ENCODE measurements at places on chromosomes 7 and 10.

DNA sequence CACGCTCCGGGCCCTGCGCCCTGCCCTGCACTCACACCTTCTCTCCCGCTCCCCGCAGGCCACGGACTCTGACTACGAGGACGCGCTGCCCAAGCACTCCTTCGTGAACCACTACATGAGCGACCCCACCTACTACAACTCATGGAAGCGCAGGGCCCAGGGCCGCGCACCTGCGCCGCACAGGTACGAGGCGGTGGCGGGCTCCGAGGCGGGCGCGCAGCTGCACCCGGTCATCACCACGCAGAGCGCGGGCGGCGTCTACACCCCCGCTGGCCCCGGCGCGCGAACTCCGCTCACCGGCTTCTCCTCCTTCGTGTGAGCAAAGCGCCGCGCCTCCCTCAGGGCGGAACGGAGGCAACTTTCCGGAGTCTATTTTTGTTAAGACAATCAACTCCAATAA is 417.0 kb upstream of the FOXK1 start:
- no peak for DNase-seq

- no peak for DNase-seq
Observed at GRCh38 chr7:85160223-85160622, 26.6 kb downstream of the SEMA3D start.

- no peak for DNase-seq
Observed at GRCh38 chr7:13179011-13179582, 491.7 kb downstream of the ARL4A start.

GRCh38 chr10:79179957-79180309 is 111.2 kb downstream of the ZMIZ1 start:
- no peak for DNase-seq

- DNase-seq = no peak
Observed at GRCh38 chr7:91064938-91065337, 199.3 kb upstream of the FZD1 start.

- peak; percentile 58 for DNase-seq
Observed at GRCh38 chr7:101792051-101792681, 25.3 kb upstream of the CUX1 start.

DNA sequence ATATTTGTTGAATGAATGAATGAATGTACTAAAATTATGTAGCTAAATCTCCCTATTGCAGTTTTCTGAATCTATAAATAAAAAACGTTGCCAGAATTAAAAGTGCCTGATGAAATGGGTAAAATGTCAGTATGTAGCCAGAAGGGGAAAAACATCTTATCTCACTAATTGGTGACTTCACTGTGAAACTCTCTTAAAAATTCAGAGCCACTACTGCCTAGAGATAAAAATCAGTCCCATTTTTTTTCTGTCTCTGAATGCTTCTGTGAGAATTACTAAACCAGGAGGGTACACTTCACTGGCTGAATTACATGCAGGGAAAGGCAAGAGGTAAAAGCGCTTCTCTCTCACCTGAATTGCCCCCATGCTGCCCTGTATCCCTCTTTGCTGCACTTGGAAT is 69.6 kb upstream of the HPS1 start:
- DNase-seq = no peak

DNA sequence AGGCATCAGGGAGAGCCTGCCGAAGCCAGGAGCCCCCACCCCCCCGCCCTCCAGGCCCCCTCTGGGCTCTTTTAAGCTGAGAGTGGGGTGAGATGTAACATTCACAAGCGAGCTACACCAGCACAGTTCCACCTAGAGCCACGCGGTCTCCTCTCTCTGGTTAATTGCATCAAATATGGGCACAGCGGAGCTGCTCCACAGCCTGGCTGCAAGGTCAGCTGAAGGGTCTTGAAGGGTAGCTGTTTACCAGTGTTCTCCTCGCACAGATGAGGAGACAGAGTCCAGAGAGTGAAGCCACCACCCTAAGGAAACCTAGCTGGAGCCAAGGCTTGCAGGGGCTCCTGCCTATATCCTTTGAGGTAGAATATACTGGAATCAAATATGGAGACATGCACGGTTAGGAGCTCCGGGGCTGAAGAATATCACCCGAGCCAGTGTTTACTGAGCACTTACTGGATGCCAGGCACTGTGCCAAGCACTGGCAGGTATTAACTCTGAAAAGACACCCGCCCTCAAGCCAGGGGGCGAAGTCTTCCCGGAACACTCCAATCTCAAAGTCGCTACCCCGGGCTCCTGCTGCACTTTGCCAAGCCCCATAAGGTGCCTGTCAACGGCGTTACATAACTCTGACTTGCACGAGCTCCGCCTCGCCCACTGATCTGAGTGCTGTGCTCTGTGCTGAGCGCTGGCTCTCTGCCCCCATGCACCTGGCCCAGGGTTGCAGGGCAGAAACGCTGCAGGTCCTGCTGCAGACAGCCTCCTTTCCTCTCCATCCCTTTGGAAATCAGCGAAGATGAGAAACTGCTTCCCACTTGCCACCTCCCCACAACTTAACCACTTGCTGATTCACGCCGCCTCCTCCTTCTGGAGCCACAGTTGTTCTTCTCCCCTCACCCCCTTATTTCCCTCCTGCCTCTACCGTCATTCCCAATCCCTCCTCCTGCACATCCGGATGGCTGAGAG is 5.4 kb downstream of the CHST15 start:
- DNase-seq = no peak

- DNase-seq = no peak
Observed at GRCh38 chr7:132240262-132240661, 336.0 kb downstream of the PLXNA4 start.

GRCh38 chr10:92839191-92840085 is 8.9 kb upstream of the EXOC6 start:
- peak; percentile 67 for DNase-seq

DNA sequence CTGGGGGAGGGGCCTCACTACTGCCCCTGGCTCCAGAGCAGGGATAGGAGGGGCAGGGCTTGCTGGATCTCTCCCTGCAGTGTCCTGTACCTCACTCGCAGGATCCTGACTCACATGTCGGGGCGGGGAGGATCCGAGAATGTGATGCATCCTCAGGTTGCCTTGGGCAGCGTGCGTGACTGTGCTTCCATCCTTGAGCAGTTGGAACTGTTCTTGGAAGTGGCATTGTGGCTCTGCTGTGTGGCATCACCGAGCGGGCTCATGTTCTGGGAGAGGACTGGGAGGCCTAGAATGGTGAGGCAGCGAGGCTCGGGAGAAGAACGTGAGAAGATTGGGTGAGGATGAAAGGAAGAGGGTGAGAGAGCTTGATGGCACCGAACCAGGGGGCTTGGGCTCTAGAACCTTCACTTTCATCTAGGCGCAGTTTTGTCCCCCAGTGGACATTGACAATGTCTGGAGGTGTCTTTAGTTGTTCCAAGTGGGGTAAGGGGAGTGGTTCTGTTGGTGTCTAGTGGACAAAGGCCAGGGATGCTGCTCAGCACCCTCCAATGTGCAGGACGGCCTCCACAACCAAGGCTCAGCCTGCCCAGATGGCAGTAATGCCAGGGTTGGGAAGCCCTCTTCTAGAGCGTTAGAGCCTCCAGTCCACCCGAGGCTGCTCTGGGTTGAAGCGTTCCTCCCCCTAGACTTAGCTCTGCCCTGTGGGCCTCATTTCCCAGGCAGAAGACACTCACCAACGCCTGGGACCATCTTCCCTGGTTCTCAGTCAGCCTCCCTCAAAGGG is 8.4 kb downstream of the RARRES2 start:
- no peak for DNase-seq

GRCh38 chr10:34727595-34728033 is 87.5 kb downstream of the PARD3 start:
- no peak for DNase-seq

- DNase-seq = no peak
Observed at GRCh38 chr7:26449175-26450165, 157.8 kb downstream of the SNX10 start.

GRCh38 chr7:122602800-122603199 is 96.1 kb downstream of the RNF133 start:
- no peak for DNase-seq

- DNase-seq = no peak
Observed at GRCh38 chr7:7673240-7673550, 32.6 kb downstream of the UMAD1 start.

DNA sequence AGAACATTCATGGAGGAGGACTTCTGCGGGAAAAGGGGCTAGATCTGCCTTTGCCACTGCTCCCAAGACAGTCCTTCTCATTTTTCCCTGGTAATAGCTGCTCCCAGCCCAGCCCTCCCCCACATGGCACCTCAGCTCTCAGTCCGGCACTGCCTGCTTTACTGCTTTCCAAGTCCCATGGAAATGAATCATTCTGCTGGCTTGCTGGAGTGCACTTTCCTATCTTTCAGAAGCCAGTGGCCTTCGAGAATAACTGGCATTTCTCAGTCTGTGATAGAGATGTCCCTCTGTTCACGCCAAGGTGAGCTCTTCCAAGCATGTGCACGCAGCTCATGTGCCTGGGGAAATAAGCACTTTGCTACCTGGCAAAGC is 61.4 kb downstream of the SYPL1 start:
- no peak for DNase-seq

GRCh38 chr10:112945811-112946210 is 4.2 kb upstream of the TCF7L2 start:
- no peak for DNase-seq

DNA sequence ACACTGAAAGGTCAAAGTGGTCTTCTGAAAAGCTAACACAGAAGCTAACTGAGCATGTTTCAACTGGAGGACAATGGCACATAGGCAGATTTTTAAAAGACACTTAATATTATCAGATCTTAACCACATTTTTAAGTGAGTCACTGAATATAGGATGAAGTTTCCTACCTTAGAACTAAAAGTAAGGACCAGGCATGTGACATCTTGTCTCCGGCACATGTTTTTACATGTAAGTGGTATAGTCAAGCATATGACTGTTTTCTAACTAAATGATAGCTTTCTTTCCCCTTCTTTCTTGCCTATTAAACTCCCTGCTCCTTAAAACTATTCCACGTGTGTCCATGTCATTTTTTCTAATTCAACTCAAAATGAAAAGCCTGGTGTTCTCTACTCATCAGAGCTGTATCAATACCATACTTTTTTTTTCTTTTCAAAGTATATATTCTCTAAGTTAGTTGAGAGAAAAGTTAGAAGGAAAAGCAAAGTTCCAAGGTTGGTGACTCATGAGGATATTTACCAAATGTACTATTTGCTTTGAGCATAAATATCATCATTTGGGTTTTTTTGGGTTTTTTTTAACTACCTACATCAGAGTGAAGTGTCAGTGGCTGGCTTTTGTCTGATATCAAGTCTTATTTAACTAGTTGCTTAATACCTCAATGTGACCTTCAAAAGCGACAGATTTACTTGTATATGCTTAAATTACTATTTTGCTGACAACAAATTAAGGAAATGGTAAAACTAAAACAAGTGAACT is 127.5 kb downstream of the CRPPA start:
- DNase-seq = no peak

DNA sequence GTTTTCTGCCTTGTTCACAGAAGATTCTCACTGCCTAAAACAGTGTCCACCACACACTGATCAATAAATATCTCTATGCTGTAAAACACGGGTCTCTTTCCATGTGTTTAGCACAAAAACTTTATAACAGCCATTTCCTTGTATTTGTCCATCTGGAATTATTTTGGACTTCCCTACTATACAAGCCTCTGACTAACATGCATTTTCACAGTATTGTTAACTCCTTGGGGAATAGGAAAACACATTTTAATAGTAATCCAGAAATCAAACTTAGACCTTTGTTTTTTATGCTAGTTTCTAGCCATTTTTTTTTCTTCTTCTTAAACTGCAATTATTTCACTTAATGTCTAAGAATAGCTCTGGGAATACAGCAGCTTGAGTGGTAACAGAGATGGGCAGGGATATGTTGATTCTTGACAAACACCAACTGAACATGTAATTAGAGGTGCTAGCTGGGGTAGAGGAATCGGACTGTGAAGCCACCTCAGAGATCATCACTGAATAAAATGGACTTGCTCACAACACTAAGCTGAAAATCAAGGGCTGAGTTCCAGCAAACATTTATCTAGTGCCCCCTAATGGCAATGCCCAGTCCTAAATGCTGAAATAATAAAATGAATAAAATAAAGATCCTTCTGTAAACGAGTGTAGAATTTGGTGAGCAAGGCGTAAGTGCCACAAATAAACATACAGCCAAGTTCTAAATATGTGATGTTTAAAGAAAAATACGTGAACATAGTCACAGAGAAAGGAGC is 593.1 kb downstream of the SORCS1 start:
- no peak for DNase-seq

DNA sequence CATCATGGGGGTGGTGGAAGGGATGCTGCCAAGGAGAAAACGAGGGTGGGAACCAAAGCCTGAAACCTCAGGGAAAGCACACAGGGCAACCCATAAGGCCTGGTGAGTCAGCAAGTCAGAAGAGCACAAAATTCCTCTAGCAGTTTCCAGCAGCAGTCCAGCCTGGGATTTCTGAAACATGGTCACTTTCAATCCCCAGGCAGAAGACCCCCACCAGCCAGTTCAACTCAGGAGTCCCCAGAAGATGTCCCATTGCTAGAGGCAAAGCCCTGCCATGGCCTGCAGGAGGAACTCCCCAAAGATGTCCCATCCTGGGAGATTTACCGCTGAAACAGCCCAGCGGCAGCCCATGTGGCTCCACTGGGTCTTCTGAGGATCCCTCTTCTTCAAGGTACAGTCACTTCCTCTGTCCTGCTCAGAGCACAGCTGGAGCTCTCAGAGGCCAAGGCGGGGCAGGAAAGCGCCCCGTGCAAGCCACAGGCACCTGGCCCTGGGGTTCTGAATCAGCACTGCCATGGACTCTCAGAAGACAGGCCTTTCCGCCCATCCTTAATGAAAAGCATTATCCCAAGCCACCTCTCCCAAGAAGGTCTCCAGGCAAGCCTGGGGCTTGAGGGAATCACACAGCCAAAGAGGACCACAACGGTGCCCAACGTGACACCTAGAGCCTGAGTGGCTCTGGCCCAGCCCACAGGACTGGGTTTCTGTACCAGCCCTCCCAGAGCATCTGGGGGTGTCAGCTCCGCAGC is 196.9 kb downstream of the GRID1 start:
- no peak for DNase-seq

GRCh38 chr7:140674899-140675701 is 2.4 kb downstream of the ADCK2 start:
- DNase-seq = no peak

DNA sequence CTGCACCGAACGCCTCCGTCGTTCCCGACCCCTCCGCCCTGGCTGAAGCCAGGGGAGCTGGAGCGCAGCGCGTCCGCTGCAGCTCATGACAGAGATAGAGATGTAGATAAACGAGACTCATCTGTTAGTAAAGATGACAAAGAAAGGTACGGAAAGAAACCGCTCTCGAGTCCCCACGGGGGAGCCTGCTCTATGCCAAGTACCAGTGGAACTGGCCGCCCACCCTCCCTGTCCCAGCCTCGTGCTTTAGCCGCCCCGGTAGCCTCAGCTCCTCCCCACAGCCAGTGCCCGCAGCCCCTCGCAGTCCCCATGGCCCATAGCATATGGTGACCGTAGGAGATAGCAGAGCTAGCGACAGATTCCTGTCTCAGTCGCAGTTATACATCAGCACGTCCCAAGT is 344.7 kb upstream of the GALNT17 start:
- DNase-seq = no peak

- no peak for DNase-seq
Observed at GRCh38 chr7:27595009-27595408, 67.7 kb downstream of the HIBADH start.

DNA sequence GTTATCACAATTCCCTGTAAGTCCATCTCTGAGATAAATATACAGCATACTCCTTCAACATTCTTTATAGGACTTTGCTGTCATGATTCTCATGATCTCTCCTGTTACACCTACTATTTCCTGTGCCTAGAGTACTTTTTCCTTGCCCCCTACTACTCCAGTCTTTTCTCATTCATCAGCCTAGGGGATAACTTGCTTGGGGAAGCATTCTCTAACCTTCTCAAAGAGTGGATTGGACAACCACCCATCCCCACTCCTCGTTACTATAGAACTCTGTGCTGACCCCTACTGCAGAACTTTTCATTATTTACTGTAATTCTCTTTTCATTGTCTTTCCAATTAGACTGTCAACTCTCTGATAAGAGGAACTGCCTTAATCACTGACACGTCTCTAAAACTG is 57.4 kb upstream of the TFEC start:
- no peak for DNase-seq

Measured in right forelimb (tissue), 1 donor.